ENCODE measurements at places on chromosomes 7 and 10.
A peak's percentile ranks its signal among the peaks of the same experiment; 100 is the strongest.

- DNase-seq, result no peak
Observed at GRCh38 chr10:92493362-92493761, 80.5 kb downstream of the IDE start.

GRCh38 chr7:121516821-121517220 lies 120.7 kb upstream of the FAM3C start:
- no peak for DNase-seq

- DNase-seq, result no peak
Observed at GRCh38 chr7:73986158-73986631, 41.8 kb upstream of the ELN start.

- DNase-seq, result no peak
Observed at GRCh38 chr7:158648787-158649186, 55.8 kb downstream of the NCAPG2 start.

DNA sequence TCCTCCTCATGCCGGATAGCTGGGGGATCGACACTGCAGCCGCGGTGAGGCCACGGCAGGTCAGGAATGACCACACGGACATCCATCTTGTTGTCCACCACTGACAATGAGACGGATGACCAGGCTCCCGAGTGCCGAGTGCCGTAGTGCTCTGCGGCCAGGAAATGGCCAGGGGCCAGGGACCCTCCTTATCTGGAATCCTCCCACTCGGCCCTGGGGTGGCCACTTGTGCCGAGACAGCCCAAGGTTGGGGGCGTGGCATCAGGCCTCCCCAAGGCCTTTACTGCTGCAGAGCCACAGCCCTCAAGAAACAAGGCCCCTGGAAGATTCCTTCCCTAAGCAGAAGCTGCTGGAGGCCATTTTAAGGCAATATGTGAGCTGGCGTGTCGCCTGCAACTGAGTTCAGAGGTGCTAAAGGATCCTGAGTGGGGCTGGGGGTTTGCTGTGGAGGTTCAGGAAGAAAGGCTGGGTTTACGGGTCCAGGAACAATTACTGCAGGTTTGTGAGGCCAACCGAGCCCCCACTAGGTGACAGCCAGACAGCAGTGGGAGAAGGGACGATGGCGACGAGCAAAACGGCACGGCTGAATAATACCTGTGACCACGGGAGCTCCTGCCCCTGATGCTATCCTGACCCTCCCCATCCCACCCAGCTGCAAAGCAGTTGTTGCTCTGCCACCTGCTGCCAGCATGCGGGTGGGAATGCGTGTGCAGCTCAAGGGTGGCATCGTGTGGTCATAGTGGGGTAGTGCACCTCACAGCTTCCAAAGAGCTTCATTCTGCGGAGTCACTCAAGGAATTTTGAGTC lies 31.6 kb upstream of the LEP start:
- DNase-seq, result peak; percentile 57

DNA sequence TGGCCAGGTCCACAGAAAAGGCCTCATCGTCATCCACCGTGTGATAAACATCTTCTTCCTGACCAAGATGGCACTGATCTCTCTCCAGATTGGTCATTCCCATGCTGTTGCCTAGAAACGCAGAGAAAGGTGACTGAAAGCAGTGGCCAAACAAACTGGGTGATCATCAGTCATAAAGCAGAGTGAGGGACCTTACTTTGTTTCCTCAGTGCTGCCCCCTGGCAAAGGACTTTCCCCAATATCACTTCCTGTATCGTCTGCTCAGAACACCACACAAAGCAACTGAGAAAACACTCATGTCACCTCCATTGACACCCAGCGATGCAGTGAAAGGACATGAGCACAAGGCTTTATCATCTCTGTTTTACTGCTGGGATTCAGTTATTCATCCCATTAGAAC lies 40.0 kb upstream of the TM9SF3 start:
- DNase-seq, result no peak

All from inflammatory macrophage treated with lipopolysaccharide for 1 hour (primary cell).